ENCODE measurements at places on chromosomes 2 and 18.
A peak's percentile ranks its signal among the peaks of the same experiment; 100 is the strongest.

DNA sequence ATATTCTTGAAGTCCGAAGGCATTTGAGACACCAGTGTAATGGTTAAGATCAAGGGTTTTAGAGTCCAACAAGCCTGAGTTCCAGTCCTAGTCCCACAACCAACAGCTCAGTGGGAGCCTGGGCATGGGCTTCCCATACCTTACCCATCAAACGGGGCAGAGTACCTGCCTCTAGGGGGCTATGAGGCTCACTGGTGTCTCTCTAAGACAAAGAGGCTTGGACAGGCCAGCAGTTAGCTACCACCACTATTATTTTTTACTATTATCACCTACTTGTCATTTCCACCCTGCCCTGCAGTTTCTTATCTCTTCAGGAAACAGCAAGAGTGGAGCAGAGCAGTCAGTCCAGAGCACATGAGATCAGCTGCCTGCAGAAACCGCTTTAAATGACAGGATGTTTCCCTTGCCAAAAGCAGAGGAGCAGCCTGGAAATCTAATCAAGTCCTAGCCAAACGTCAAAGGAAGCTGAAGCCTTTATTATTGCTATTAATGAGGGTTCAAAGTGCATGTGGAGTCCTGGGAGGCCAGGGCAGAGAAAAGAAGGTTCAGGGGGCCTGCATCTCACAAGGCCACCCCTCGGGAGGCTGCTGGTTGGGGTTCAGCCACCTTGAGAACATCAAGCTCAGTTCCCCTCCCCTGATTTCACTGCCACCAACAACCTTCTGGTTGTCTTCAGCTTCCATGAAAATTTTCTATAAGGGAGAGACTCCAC lies 66.6 kb downstream of the STPG4 start:
- no peak overlapping the region for H3K4me3 ChIP-seq
- H3K27me3 ChIP-seq: no peaks in the 10 kb centered on the region
- no peak for DNase-seq
- H3K4me1 ChIP-seq: peaks cover 25% of the 10 kb centered on the region
- no peaks in the 10 kb centered on the region for H3K36me3 ChIP-seq

GRCh38 chr2:27747827-27748352 lies 23.6 kb upstream of the MRPL33 start:
- H3K27me3 ChIP-seq: peaks cover 21% of the 10 kb centered on the region
- H3K4me3 ChIP-seq: no peak overlapping the region
- no peak for DNase-seq
- no peaks in the 10 kb centered on the region for H3K36me3 ChIP-seq
- H3K27ac ChIP-seq: no peak overlapping the region

DNA sequence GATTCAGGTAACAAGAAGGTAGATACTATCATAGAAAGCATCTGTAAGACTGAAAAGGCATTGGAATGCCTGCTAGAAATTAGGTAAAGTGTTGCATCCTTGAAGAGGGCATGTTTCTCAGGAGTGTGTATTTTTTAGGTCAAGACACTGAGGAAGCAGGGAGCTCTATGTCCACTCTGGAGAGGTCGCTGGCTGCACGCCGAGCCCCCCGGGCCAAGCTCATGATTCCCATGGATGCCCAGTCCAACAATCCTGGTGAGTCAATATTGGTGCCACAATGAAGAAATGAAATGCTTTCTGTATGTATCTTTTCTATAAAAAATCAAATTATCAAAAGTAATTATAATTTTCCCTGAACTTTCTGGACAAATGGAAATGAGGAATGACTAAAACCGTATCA lies 756.7 kb downstream of the MBD2 start:
- no peak overlapping the region for H3K4me3 ChIP-seq
- H3K27ac ChIP-seq: no peak overlapping the region
- no peaks in the 10 kb centered on the region for H3K36me3 ChIP-seq
- H3K27me3 ChIP-seq: no peaks in the 10 kb centered on the region

GRCh38 chr2:149747456-149747855 lies 159.9 kb upstream of the MMADHC start:
- no peaks in the 10 kb centered on the region for H3K4me1 ChIP-seq
- H3K27ac ChIP-seq: no peak overlapping the region
- H3K27me3 ChIP-seq: no peaks in the 10 kb centered on the region
- no peak overlapping the region for H3K4me3 ChIP-seq
- no peak for DNase-seq

DNA sequence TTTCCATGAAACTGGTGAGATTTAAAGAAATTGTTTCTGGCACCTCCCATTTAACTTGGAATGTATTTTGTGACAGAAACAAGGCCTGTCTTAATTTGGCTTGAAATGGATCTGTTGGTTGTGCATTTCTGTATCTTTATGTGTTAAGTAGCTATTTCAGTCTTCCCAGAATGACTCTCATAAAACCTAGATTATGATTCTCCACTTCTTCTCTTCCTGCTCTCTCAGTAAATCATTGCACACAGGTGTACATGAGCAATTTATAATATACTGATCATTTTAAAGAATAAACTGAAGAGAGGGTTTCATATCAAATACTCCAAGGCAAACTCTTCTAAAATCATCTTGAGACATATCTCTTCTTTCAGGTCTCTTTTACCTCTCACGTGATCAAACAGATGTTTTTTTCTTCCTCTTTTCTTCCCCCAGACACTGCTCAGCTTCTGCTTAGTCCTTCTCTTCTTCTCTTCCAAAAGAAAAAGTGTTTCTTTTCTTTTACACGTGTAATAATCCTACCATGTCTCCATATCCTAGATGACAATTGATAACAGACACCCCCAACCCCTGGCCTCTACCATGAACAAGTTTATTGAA lies 112.0 kb downstream of the PPP1R1C start:
- H3K36me3 ChIP-seq: no peaks in the 10 kb centered on the region
- H3K4me3 ChIP-seq: no peak overlapping the region
- H3K27me3 ChIP-seq: peaks cover 7% of the 10 kb centered on the region
- peaks cover 2% of the 10 kb centered on the region for H3K4me1 ChIP-seq
- H3K27ac ChIP-seq: no peak overlapping the region

DNA sequence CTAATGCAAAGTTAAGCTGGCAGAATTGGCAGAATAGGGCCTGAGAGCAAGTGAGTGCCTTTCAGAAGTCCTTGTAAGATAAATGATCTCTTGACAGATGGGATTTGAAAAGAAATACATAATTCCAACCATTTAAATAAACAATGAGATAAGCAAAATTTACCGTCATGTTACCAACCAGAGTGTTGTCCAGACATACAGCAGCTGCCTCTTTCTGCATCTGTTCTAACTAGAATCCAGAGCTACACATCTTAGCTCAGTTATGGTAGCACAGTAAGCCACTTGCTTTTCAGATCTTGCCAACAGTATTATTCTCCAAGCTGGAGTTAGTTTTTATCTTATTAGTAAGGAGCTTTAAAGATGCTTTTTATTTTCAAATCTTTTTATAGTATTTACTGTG lies 179.6 kb downstream of the BARD1 start:
- no peak overlapping the region for H3K27ac ChIP-seq
- no peak for DNase-seq
- no peaks in the 10 kb centered on the region for H3K36me3 ChIP-seq
- no peaks in the 10 kb centered on the region for H3K4me1 ChIP-seq
- no peak overlapping the region for H3K4me3 ChIP-seq

DNA sequence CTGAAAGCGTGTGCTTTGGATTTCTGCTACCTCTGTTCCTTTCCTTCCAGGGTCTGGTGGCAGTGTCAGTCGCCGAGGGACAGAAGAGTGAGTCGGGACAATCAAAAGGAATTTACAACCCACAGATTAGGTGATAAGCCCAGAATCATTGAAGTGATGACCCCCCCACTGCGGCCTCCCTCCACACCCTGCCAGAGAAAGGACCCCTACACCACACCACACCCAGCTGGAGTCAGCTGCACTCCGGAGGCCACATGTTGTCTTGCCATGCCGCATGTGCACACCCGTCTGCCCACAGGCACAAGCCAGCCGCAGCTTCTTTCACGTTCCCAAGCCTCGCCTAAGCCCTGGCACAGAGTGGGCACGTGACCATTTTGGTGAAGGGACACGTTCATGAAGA lies 366.8 kb upstream of the SALL3 start:
- no peaks in the 10 kb centered on the region for H3K36me3 ChIP-seq
- H3K4me1 ChIP-seq: no peaks in the 10 kb centered on the region
- H3K4me3 ChIP-seq: no peak overlapping the region
- no peak overlapping the region for H3K27ac ChIP-seq
- no peak for DNase-seq
- H3K27me3 ChIP-seq: no peaks in the 10 kb centered on the region

- H3K4me3 ChIP-seq: peak overlapping the region; percentile 97
- H3K27ac ChIP-seq: peak overlapping the region; percentile 93
- no peaks in the 10 kb centered on the region for H3K27me3 ChIP-seq
- peaks cover 21% of the 10 kb centered on the region for H3K4me1 ChIP-seq
These were observed 110.0 kb downstream of the TCF4 start for GRCh38 chr18:55477860-55478581.

GRCh38 chr2:150931451-150931850 lies 330.2 kb downstream of the RBM43 start:
- H3K27ac ChIP-seq: no peak overlapping the region
- H3K4me3 ChIP-seq: no peak overlapping the region
- H3K36me3 ChIP-seq: no peaks in the 10 kb centered on the region
- no peaks in the 10 kb centered on the region for H3K4me1 ChIP-seq

DNA sequence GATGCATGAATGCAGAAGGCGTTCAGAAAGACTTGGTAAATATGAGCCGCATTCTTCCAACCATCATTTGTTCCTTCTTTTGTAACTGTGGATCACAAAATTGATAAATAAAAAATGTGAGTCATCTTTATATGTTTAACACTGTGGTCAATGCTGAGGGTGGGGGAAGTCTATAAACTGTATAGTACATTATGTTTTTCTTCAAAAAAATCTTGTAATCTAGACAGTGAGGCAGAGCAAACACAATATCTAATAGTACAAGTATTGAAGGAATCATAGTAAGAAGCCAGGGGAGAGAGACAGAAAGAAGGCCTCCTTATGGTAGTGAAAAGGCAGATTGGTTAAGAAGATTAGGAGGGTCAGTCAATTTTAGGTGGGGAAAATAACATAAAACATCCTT lies 30.7 kb upstream of the CALCRL start:
- H3K27me3 ChIP-seq: no peaks in the 10 kb centered on the region
- no peak overlapping the region for H3K4me3 ChIP-seq
- no peaks in the 10 kb centered on the region for H3K4me1 ChIP-seq
- H3K27ac ChIP-seq: no peak overlapping the region
